Immature natural killer cell (primary cell): ENCODE measurements at places on chromosomes 1 and 21. TPM values are rescaled to one million over a fixed set of nuclear protein-coding genes. Genes with fewer than 3 reads are reported as not detected.

DNA sequence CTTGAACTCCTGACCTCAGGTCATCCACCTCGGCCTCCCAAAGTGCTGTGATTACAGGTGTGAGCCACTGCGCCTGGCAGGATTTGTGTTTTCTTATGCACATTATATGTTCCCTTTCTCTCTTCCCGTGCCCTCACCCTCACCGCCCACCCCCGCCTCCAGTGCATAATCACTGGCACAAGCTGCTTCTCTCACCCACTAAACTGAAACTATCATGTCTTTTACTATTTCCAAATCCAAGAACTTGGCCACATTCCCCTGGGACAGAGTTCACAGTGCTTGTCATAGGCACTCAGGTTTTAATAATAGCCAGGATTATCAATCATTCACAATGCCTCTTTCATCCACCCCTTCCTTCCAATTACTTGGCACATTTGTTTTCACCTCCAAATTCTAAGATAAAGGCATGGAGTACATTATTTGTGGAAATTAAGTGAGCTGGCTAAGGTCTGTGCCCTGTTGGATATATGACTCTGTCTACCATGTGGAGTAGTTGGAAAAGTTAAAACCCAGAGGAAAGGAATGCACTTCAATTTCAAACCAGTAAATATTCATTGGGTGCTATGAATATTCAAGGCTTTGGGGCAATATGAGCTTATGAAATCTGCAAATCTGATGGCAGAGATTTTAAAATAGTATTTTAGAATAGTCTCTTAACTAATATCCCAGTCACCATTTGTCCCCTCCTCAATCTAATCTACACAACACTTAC, 17.6 kb upstream of the MAPKAPK2 start:
- no peak for DNase-seq
- peaks cover 36% of the 10 kb centered on the region for H3K4me1 ChIP-seq
- H3K36me3 ChIP-seq, result no peaks in the 10 kb centered on the region
- no peak overlapping the region for H3K27ac ChIP-seq
- no peaks in the 10 kb centered on the region for H3K27me3 ChIP-seq
- H3K4me3 ChIP-seq, result no peak overlapping the region

DNA sequence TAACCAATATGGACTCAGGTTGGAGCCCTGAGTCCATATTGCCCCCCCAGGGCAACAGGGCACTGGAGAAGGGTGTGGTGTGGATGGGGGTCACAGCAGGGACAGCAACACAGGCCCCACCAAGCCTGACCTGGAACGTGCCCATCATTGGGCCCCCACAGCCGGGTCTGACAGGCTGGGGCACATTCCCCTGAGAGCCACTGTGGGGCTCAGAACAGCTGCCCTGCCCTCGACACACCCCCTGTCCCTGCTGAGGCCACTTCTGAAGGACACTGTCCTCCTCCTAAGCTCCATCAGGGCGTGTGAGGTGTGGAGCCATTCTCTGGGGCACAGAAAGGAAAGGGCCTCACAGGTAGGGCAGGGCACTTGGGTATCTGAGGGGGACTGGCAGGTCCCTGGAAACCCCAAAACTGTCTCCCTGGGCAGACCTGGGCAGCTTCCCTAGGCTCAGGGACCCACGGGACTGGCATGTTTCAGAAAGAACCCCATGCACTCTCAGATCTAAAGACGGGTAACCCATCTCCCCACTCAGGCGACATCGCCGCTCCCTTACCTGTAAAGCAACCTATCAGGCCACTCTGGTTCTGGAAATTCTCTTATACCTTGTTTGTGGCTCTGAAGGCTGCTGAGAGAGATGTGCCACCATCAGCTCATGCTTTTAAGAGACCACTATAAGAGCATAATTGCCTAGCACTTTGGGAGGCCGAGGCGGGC, 95.5 kb downstream of the DMRTB1 start:
- no peak for DNase-seq
- no peaks in the 10 kb centered on the region for H3K36me3 ChIP-seq
- H3K27ac ChIP-seq, result no peak overlapping the region
- H3K4me1 ChIP-seq, result peaks cover 19% of the 10 kb centered on the region
- H3K4me3 ChIP-seq, result no peak overlapping the region

DNA sequence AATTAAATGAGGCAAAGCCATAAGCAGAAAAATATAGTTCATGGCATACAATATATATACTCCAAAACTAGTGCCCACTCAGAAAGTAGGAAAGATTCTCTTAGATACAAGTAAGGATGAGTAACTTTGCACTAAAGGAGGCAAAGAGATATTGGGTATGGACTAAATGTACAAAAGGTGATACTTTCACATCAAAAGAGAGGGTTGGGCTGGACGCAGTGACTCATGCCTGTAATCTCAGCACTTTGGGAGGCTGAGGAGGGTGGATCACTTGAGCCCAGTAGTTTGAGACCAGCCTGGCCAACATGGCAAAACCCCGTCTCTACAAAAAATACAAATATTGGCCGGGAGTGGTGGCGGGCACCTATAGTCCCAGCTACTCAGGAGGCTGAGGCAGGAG, 6.7 kb downstream of the KYAT3 start:
- peak overlapping the region; percentile 34 for H3K27ac ChIP-seq
- peaks cover 61% of the 10 kb centered on the region for H3K4me1 ChIP-seq
- peaks cover 4% of the 10 kb centered on the region for H3K36me3 ChIP-seq
- DNase-seq, result no peak
- H3K27me3 ChIP-seq, result no peaks in the 10 kb centered on the region

- no peak for DNase-seq
- H3K27me3 ChIP-seq, result no peaks in the 10 kb centered on the region
- no peaks in the 10 kb centered on the region for H3K36me3 ChIP-seq
- no peaks in the 10 kb centered on the region for H3K4me1 ChIP-seq
- H3K4me3 ChIP-seq, result no peak overlapping the region
Observed at GRCh38 chr1:68372487-68372886, 77.3 kb downstream of the RPE65 start.

- no peak for DNase-seq
- H3K27me3 ChIP-seq, result no peaks in the 10 kb centered on the region
- no peak overlapping the region for H3K4me3 ChIP-seq
- peaks cover 6% of the 10 kb centered on the region for H3K36me3 ChIP-seq
Observed at GRCh38 chr1:244304156-244304555, 147.6 kb downstream of the ADSS2 start.

- no peak overlapping the region for H3K4me3 ChIP-seq
- H3K27me3 ChIP-seq, result peaks cover 3% of the 10 kb centered on the region
- peaks cover 50% of the 10 kb centered on the region for H3K4me1 ChIP-seq
- no peak for DNase-seq
Observed at GRCh38 chr21:34836103-34836932, 167.5 kb downstream of the CLIC6 start.

DNA sequence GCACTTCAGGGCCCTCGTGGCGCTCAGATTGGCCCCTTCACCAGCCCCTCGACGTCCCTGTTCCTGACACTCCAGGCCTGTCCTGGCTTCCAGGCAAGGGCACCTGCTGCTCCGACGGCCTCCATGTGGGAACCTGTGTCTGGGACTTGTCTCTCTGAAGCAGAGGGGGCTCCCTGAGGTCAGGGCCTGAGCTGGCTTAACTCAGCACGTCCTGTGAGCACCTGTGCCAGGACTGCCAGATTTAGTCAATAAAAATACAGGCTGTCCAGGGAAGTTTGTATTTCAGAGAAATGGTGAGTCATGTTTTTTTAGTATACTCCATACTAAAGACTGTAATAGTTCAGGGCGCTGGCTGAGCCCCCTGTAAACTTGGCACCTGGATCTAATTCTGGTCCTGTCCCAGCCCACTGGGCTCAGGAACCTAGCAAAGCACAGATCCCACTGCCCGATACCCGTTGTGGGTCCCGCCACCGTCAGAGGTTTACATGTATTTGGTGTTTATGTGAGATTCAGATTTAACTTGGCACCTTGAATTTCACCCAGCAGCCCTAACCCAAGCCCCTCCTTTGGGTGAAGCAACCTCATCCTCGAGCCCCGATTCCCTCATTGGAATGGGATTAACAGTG, 109.9 kb upstream of the IFFO2 start:
- H3K36me3 ChIP-seq, result peaks cover 2% of the 10 kb centered on the region
- peaks cover 15% of the 10 kb centered on the region for H3K27me3 ChIP-seq
- no peak overlapping the region for H3K4me3 ChIP-seq
- DNase-seq, result no peak
- H3K27ac ChIP-seq, result no peak overlapping the region

APP gene
- 2.4 TPM for polyA plus RNA-seq

GRCh38 chr1:208475951-208476845, 232.0 kb upstream of the PLXNA2 start:
- H3K4me3 ChIP-seq, result no peak overlapping the region
- H3K27me3 ChIP-seq, result no peaks in the 10 kb centered on the region
- no peaks in the 10 kb centered on the region for H3K36me3 ChIP-seq
- no peak for DNase-seq
- H3K27ac ChIP-seq, result no peak overlapping the region

UBL4B gene
- not detected for polyA plus RNA-seq

DNA sequence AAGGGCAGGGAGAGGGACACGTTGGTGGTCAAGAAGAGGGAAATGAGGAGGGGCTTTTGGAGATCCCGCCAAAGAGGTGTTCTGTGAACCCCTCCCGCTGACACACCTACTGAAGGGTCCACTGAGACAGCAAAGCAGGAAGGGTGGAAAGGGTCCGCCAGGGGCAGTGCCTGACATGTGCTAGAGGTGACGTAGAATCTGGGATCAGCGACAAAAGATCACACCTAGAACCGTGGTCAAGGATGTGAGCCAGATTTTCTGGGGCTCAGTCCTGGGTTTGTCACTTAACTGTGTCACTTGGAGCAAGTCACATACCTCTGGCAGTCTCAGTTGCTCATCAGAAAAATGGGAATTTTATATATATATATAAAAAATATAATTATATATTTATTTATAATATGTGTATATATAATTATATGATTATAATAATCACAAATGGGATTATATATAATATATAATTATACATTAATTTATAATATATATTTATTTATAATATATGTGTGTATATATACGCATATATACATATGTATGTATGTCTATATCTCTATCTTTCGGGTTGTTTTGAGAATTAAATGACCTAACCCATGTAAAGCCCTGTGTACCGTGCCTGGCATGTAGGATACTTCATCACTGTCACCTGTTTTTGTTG, 35.0 kb upstream of the ATP5PO start:
- H3K4me3 ChIP-seq, result peak overlapping the region; percentile 77
- DNase-seq, result peak; percentile 54
- peaks cover 15% of the 10 kb centered on the region for H3K27me3 ChIP-seq
- H3K36me3 ChIP-seq, result no peaks in the 10 kb centered on the region
- H3K4me1 ChIP-seq, result peaks cover 82% of the 10 kb centered on the region

GRCh38 chr1:200963076-200963475, 60.4 kb downstream of the KIF21B start:
- no peak overlapping the region for H3K4me3 ChIP-seq
- no peak for DNase-seq
- no peak overlapping the region for H3K27ac ChIP-seq
- H3K27me3 ChIP-seq, result peaks cover 4% of the 10 kb centered on the region
- H3K4me1 ChIP-seq, result no peaks in the 10 kb centered on the region

DNA sequence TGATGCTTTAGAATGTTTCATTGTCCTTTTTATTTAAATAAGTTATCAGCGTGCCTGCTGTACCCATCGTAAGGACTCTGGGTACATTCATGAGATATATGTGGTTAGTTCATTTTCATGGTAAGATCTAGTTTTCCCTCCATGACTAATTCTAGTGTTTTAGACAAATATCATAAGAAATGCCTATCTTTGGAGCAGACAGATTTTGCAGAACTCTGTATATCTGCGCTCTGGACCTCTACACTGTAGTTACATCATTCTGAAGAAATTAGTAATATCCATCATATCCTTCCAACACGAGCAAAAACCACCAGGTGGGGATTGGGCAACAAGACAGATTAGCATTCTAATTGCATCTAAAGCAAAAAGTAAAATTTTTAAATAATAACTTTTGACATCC, 499.2 kb downstream of the SETD4 start:
- no peak for DNase-seq
- H3K27me3 ChIP-seq, result peaks cover 10% of the 10 kb centered on the region
- no peaks in the 10 kb centered on the region for H3K36me3 ChIP-seq

DNA sequence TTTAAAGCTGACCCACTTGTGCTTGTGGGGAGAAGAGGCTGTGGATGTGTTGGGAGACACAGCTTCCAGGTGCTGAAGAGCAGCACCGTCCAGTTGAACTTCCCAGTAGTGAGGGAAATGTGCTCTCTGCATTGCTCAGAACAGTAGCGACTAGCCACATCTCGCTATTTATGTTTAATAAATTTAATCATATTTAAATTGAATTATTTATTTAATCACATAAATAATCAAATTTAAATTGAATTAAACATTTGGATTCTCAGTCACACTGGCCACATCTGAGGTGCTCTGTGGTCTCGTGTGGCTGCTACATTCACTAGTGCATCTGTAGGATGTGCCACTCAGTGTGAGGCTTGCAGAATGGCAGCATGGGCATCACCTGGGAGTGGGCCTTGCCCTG, 20.1 kb downstream of the NTPCR start:
- H3K36me3 ChIP-seq, result peaks cover 57% of the 10 kb centered on the region
- H3K27me3 ChIP-seq, result no peaks in the 10 kb centered on the region
- H3K27ac ChIP-seq, result no peak overlapping the region
- peaks cover 11% of the 10 kb centered on the region for H3K4me1 ChIP-seq
- no peak for DNase-seq

UAP1 gene
- polyA plus RNA-seq, result 87.1 TPM

DNA sequence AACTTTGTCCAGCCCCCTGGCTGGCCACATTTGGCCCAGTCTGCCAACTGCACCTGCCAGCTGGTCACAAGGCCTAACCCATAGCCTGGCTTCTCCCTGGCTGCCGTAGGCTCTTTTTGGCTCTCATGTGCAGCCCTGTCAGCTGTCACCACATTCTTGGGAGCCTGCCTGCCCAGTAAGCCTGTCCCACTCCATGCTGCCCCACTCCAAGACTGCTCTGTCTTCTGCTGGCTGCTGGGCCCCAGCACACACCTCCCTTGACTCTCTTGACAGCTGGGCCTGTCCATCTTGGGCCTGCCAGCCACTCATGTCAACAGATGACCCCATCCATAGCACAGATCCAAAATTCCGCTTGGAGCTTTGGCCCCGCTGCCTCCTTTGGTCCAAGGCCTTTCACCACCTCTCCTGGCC, 74.3 kb upstream of the EDN2 start:
- no peaks in the 10 kb centered on the region for H3K27me3 ChIP-seq
- no peak overlapping the region for H3K4me3 ChIP-seq
- H3K27ac ChIP-seq, result no peak overlapping the region
- no peak for DNase-seq
- H3K36me3 ChIP-seq, result peaks cover 30% of the 10 kb centered on the region

DNA sequence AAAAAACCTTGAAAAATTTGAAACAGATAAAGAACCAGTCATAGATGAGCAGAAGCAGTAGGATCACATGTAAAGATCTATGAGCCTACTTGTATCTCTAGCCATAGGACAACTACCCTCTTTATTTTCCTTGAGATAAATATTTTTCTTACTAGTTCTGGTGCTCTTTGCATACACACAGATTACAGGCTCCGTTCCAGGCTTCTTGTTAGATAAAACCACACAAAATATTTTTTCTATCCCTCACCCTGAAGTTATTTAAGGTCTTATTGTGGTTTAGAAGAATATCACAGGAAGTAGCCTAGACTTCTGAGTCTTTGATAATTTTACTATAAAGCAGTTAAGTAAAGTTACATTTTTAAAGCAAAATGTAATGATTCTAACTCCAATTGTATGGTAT, 512.2 kb downstream of the NEGR1 start:
- H3K27me3 ChIP-seq, result peaks cover under 1% of the 10 kb centered on the region
- H3K4me3 ChIP-seq, result no peak overlapping the region

RGS13 gene
- polyA plus RNA-seq, result not detected
